ENCODE measurements at places on chromosomes 13 and 19. TPM values are rescaled to one million over a fixed set of nuclear protein-coding genes. Genes with fewer than 3 reads are reported as not detected.

MYBPC2 gene
- not detected for total RNA-seq

ZNF418 gene
- 0.21 TPM for total RNA-seq

SCN1B gene
- total RNA-seq = 4.0 TPM

ZNF90 gene
- not detected for total RNA-seq

ADPRHL1 gene
- 6.3 TPM for total RNA-seq

CAMSAP3 gene
- not detected for total RNA-seq

WASF3 gene
- total RNA-seq = 0.18 TPM

Data from SJSA1 (cell line).